NCI-H774 (cell line): ENCODE measurements at places on chromosomes 5 and 9.

DNA sequence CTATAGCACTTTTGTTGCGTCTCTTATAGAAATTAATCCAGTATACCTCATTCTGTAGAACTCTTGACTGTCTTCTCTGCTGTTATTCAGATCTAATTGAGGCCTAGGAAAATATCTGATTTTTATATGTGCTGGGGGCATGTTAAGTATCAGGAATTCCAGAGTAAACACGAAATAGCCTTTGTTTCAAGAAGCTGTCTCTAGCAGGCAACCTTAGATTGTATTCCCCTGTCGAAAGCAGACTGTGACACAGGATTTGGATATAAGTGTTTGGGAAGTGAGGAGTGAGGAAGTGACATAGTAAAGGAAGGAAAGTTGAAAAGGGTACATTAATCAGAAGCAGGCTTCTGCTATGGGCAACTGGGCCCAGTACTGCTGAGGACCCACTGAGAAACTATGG, 72.1 kb upstream of the RASA1 start:
- DNase-seq, result no peak

GRCh38 chr9:14710804-14711203, 11.7 kb downstream of the CER1 start:
- no peak for DNase-seq

DNA sequence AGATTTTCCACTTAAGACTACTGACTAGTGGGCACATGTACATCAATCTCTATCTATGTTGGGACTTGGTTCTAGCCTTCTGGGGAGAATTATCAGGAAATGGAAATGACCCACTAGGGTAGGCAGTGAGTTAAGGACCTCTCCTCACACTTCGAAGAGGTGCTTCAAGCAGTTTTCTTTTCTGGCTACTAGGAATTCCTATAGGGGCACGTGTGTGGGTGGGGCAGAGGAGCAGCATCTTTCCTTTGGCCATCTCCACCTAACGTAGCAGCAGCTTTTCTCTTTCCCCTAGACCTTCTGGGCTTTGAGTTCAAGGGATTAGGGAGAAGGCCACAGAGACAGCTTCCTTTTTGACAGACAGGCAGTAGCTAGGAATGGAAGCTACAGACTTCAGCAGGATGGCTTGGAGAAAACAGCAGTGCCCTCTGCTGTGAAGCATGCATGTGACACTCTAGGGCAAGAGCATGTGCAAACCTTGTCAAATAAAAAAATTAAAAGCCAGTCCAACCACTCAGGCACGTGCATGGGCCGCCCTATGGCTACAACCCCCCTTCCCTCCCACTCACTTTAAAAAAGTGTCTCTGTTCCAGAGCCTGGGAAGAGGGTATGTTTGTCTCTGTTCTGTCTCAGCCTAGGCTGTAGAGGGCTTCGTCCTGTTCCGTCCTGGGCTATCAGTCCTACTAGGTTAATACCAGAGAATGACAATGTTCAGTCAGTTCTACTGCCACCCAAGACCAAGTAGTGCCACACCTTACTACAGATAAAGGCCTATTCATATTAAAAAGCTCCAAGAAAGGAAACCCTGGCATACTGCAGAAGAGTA, 8.7 kb upstream of the GFRA3 start:
- peak; percentile 65 for DNase-seq

DNA sequence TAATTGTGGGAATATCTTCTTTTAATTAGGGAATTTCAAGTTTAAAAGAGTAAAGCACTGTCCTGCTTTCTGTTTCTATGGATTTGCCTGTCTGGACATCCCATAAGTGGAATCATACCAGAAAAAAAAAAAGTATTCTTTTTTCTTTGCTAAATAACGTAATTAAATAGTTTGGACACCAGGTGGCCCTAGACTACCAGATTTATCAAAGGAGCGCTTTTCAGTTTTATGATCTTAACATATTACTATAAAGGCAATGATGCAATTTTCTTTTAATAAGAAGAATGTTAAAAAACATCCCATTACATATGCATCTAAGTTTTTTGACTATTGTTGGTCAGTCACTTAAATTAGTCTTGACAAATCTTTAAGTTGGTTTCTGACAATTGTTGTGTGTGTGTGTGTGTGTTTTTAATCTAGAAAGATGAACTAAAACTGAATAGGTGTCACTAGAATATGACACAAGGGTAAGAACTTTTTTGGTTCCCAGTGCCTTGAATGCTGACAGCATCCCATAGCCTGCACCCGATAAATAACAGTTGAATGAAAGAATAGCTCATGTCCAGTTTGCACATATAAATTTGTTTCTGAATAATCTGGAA, 49.5 kb downstream of the C5orf22 start:
- peak; percentile 23 for DNase-seq

DNA sequence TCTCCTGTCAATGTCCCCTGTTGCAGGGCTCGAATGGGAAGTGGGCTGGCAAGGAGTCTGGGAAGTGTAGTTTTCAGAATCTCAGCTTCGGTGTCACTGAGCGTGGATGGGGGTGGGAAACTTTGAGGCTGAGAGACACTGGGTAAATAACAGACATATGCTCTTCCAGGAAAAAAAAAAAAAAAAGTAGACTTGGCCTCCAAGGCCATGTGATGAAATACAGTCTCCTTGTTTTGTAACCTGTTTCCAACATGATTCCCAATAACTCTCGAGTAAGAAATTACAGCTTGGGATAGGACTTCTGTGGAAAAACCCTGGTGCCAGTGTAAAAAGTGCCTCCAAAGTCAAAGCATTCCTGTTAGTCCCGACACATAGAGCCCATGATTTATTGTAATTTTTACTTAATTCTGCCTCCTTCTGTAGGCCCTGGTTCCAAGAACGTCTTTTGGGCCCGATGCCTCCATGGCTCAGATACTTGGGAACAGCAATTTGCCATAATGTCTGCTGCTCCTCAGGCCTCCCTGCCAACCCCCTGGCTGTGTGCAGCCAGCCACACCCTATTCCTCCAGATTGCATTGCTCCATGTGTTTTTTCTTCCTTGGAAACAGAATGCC, 119.5 kb upstream of the TNC start:
- DNase-seq, result no peak

DNA sequence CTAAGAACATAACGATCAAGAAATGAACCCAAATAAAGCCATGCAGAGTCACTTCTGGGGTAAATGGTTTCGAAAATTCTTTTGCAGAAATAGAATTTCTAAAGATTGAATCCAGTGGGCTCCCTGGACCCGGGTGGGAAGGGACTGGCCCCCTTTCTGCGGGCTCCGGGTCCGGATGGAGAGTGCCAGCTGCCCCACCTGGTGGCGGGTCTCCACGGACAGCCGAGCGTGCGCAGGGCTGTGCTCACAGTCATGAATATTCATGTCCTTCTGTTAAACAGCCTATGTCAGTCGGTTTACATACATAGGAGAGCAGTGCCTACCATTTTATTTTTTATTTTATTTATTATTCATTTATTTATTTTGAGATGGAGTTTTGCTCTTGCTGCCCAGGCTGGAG, 4.7 kb upstream of the PPP1R26 start:
- DNase-seq, result no peak

DNA sequence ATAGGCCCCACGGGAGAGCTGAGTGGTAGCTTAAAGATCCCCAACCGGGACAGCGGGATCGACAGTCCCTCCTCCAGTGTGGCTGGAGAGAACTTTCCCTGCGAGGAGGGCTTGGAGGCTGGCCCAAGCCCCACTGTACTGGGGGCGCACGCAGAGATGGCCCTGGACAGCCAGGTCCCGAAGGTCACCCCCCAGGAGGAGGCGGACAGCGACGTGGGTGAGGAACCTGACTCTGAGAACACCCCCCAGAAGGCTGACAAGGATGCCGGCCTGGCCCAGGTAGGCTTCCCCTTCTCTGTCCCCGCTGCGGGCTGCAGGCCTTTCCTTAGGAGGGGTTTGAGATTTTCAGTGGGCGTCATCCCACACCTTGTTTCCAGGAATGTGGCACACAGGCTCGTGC, 29.1 kb downstream of the FGD3 start:
- DNase-seq, result no peak

DNA sequence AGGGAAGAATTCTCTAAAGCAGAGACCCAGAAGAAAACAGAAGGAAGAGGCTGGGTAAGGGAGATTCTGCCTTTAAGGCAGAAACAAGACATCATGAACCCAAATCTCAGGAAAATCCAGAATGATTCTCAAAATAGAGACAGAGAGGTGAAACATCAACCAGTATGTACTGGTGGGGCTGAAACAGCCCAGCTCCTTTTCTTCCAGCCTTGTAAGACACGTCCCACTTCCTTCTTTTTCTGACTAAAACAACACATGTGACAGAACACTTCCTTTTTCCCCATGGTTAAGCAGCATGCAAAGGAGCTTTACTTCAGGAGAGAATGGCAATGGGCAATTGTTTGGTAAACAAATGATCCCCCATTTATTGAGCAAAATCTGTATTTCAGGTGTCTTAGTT, 230.8 kb upstream of the NR4A3 start:
- DNase-seq, result no peak
